ENCODE measurements at places on chromosomes 4 and X.

DNA sequence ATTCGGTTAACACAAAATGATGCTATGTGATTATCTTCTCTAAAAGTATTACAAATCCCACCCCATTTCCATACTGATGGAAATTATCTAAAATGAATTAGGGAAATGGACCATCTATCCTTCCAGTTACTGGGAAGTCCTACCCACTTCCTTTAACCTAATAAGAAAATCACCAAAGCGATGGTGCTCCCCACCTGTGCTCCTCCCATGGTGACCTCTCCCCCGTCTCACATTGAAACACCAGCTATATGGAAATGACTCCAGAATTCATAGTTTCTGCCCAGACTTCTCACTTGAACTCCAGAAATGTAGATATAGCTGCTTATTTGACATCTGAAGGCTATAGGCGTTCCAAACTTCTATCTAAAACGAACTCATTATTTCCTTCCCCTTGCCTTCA is 48.5 kb downstream of the CCKAR start:
- DNase-seq: no peak

DNA sequence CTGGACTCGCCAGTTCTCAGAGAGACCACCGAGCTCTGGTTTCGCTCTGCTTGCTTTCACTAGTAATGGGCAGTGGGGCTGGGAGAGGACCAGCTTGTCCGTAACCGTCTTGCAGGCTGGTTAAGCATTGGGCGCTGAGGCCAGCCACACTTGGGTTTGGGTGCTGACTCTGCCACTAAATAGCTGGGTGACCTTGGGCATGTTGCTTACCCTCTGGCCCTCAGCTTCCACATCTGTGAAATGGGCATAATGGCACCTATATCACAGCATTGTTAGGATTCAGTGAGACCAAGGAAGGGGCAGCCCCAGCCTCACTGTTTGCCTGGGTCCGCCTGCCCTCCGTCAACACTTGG is 43.5 kb downstream of the EVC start:
- no peak for DNase-seq

DNA sequence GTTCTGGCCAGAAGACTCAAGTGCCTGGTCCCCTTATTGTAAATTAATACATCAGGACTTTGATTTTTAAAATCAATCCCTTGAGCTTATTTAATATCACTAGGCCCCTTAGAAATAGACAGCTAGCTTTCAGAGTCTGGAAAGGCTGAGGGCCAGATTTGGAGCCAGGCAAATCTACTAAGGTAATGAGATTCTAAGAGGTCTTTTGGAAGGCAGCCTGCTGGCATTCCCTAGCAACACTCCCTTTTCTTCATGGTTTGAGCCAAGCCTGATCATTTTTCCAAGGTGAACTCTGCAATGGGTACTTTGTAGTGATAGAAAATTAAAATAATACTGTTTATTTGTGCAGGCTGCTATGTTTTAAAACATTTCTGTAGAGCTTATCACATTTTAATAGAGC is 378.5 kb downstream of the FAT4 start:
- no peak for DNase-seq

DNA sequence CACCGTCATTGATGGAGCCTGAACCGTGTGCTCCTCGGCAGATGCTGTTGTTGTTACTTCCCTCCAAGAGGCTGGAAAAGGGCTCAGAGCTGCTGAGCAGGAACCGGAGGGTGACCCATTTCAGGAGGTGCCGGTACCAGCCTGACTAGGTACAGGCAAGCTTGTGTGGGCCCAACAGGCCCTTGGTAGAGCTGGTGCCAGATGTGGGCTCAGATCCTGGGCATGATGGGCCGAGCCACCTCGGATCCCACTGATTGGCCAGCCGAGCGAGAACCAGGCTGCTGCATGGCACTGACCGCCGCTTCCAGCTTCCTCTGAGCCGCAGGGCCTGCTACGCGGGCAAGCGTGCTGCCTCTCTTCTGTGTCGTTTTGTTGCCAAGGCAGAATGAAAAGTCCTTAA is 33.7 kb downstream of the NOP14 start:
- no peak for DNase-seq

- peak; percentile 74 for DNase-seq
These were observed 94.5 kb upstream of the STIM2 start for GRCh38 chr4:26766141-26766540.

- no peak for DNase-seq
These were observed 99.0 kb downstream of the DHRSX start for GRCh38 chrX:2401590-2402360.

- no peak for DNase-seq
These were observed 29.5 kb downstream of the LRIT3 start for GRCh38 chr4:109877400-109877799.

- no peak for DNase-seq
These were observed 55.2 kb downstream of the HTRA3 start for GRCh38 chr4:8324640-8325239.

DNA sequence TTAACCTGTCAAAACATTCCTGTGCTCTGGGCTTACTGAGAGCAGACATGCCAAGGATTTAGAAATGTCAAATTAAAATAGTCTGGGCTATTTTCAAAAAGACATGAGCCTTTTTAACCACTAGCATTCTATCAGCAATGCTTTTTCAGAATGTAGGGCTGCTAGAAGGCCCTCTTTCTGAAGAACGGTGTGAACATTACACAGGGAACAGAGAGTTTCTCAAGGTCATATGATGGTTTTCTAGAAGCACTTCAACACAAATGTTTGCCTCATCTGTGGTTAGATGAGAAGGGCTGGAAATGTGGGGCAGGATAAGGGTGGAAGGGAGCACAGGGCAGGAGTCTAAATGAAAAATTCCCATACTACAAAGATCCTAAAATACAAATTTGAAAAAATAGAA is 39.3 kb downstream of the GRIA3 start:
- DNase-seq: no peak

DNA sequence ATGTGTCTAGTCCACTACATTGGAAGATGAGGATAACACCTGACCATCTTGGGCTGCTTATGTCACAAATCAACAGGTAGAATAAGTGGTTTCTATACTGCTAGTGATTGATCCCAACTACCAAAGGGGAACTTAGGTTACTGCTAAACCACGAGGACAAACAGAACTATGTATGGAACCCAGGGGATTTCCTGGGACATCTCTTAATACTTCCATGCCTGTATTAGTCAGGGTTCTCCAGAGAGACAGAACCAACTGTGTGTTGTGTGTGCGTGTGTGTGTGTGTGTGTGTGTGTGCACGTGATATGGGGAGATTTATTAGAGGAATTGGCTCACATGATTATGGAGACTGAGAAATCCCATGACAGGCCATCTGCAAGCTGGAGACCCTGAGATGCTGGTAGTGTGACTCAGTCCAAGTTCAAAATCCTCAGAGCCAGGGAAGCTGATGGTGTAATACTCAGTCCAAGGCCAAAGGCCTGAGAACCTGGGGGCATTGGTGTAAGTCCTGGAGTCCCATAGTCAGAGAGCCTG is 16.2 kb upstream of the AFF1 start:
- peak; percentile 96 for DNase-seq

DNA sequence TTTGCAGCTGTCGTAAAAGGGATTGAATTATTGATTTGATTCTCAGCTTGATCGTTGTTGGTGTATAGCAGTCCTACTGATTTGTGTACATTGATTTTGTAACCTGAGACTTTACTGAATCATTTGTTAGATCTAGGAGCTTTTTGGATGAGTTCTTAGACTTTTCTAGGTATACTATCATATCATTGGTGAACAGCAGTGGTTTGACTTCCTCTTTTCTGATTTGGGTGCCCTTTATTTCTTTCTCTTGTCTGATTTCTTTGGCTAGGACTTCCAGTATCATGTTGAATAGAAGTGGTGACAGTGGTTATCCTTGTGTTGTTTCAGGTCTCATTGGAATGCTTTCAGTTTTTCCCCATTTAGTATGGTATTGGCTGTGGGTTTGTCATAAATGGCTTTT is 8.4 kb downstream of the APOOL start:
- DNase-seq: no peak

DNA sequence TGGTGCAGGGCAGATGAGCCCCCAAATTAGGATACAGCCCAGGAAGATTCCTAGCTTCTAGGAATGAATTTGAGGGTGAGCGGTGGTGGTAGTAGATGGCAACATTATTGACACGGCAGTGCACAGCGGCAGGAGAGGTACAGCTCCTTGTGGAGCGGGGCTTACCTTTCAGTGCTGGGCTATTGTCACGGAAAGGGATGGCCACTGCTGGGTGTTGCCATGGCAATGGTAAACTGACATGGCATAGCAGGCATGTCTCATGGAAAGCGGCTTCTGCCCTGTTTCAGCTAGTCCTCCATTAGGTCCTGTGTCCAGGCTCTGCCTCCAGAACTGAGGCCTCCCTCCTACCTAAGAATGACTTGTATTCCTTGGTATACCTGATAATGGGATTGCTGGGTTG is 81.8 kb upstream of the WDR1 start:
- no peak for DNase-seq

GRCh38 chrX:15448010-15448639 is 45.0 kb downstream of the PIR start:
- DNase-seq: no peak

DNA sequence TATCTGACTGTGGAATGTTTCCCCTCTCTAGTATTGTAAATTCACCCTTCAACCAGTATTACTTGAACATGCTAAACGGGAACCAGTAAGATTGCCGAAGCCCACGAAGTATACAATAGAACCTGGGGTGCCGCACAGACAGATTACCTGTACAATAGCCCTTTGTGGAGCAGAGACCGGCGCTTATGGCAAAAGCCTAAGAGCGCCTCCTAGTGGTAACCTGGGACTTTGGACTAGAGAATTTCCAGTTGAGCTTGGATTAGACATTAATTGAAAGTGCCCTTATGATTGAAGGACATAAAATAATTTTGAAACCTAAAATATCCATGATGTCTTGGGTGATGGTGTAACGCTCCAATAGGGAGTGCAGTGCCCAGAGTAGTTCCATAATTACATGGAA is 14.1 kb downstream of the ZNF157 start:
- DNase-seq: peak; percentile 77

DNA sequence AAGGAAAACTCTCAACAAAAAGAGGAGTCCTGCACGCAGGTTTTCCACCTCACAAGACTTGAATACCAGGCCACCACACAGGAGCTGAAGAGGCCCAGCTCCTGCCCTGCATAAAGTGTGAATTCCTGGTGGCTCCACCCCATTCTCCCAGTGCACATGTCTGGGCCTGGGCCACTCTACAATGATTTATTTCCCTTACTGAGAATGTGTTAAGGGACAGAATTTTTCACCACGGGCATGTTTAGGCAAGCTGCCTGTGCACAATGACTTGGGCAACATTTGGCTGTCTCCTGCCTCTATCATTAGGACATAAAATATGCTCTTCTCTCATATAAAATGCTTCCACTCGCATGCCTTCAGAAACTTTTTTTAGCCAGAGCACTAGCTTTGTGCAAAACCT is 197.1 kb downstream of the SLC7A11 start:
- no peak for DNase-seq

All from inflammatory macrophage treated with lipopolysaccharide for 1 hour (primary cell).